ENCODE measurements at places on chromosomes 1 and 21.

DNA sequence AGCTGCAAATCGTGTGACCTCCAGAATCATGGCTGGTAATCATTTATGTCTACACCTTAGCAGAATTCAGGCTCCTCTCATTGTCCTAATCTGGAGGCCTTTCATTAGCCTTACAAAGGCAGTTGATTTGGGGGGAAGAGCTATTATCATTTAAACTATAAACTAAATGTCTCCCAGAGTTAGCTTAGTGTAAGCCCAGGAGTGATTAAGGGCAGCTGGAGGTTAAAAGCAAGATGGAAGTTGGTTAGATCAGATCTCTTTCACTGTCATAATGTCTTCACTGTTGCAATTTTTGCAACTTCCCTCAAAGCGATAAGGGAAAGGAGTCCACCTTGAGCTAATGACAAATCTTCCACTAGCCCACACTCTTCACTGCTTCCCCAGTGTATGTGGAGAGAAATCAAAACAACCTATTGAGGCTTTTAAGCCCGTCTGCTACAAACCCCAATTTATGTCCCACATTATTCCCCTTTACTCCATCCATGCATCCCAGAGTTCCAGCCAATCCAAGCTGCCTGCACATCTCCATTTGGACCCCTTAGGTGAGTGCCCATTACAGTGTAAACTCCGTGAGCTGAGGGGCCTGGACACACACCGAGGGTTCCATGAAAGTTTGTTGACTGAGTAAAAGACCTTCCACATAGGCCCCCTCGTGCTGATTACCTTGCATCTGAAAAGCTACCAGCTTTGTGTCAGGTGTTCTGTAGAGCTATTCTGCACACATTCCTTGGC is 61.5 kb upstream of the KLHDC7A start:
- no peak for DNase-seq

GRCh38 chr21:31342348-31342747 is 1.7 kb downstream of the TIAM1 start:
- DNase-seq, result no peak

GRCh38 chr1:6003568-6004411 is 11.6 kb upstream of the NPHP4 start:
- DNase-seq, result no peak

DNA sequence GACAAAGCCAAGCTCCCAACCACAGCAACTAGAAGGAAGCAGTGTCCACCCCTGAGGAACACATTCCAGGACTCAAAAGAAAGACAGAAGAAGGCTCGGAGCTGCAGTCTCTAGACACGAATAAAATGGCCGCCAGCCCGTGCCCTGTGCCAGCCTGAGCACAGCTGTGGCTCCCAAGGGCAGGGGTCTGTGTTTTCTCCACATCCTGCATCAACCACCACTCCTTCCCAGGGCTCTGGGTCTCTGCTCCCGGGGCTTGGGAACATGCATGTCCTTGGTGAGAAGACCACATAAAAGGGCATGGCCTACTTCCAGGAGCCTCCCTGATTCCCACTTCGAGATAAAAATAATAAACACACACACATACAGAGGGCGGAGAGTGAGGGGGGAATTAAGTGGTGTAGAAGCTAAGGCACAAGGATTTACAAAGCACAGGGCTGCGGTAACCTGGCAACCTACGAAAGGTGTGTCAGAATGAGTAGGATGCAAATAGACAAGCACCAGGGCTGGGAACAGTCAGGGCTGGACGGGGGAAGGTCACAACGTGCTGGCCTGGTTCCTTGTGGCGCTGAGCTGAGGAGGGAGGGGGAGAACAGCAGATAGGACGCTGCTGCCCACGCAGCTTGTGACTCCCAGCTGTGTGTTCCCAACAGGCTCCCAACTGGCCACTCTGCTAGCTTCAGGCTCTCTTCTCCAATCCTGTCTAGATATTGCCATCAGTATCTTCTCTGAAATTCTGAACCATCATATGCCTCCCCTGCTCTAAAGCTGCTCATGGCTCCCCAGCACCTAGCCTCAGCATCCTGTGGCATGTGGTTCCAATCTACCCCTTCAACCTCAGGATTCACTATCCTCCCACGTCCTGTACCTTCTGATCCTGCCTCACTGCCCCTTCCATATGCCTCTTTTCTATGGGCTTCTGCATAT is 72.5 kb downstream of the CD34 start:
- DNase-seq, result no peak

DNA sequence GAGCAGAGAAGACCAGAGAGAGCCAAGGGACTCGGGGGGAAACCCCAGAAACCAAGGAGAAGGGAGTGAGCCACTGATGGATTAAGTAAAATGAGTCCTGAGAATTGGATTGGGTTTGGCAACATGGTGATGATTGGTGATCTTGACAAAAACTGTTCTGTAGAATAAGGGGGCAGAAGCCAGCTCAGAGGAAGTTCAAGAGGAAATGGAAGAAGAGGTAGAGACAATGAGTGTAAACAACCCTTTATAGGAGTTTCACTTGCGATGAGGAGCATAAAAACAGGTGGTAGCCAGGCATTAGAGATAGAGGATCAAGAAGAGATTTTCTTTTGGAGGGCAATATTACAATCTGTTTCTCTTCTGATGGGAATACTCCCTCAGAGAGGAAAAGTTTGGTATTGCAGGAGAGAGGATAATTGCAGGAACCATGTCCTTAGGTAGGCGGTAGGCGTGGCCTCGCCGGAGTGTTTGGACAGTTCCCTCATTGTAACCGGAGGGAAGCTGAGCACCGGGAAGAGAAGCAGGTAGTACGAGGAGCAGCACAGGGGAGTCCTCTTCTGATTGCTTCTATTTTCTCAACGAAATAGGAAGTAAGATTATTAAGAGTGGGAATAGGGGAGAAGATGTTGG is 68.4 kb upstream of the TENT5C start:
- no peak for DNase-seq

GRCh38 chr1:17991996-17992395 is 115.6 kb upstream of the IGSF21 start:
- DNase-seq, result no peak

GRCh38 chr1:174051956-174052355 is 29.8 kb upstream of the RC3H1 start:
- no peak for DNase-seq

DNA sequence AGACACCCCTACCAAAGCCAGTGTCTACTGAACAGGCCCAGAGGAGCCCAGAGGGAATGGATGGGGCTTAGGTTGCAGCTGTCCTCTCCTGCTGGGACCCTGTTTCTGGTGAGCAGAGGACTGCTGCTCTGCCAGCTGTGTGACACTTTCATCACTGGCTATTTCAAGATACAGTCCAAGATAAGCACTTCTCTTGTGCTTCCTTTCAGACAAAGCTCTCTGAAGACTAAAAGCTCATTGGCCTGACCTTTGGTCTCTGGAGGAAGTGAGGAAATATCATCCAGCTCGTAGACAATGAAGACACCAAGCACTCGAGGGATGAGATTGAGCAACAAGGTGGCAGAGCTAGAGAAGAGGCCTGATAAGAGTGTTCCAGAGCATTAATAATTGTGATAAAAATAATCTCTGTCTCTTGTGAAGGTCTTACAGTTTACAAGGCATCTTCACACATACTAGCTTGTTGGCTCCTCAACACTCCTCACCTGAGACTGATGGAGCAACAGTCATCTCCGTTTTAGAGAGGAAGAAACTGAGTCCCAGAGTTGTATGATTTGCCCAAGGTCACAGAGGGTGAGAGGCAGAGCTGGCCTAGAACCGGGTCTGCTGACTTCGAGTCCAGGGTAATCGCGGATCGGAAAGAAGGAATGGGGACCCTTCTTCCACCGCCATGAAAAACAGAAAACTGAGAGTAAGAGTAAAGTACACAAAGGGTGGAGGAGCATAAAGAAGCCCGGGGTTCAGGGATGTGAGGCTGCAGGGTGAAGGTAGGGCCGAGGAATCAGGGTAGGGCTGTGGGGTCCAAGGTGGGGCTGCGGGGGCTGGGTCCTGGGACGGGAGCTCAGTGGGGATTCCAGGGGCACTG is 666 bp downstream of the PAFAH2 start:
- no peak for DNase-seq

- DNase-seq, result no peak
Measured at GRCh38 chr1:230401101-230401500, 25.0 kb downstream of the PGBD5 start.

DNA sequence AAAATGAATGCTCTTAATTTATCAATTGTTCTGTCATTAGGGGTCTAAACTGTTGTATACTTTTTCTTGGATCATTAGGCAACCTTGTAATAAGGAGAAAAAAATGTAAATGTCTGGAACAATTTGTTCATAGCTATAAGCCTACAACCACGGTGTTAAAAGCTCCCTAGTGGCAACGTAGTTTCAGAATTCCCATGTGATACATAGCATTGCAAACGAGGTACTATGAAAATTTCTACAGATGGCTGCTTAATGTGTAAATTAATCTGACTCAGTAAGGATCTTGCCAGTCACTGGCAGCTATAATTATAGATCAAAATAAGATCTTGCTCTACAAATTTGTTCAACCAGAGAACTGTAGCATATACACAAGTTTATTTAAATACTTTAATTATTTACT is 304.1 kb upstream of the ADGRL4 start:
- no peak for DNase-seq

- no peak for DNase-seq
Measured at GRCh38 chr1:205315008-205315618, 6.4 kb downstream of the NUAK2 start.

- DNase-seq, result no peak
Measured at GRCh38 chr1:17206196-17206595, 1.3 kb downstream of the PADI1 start.

GRCh38 chr1:62991152-62991551 is 207.2 kb downstream of the ATG4C start:
- DNase-seq, result no peak

DNA sequence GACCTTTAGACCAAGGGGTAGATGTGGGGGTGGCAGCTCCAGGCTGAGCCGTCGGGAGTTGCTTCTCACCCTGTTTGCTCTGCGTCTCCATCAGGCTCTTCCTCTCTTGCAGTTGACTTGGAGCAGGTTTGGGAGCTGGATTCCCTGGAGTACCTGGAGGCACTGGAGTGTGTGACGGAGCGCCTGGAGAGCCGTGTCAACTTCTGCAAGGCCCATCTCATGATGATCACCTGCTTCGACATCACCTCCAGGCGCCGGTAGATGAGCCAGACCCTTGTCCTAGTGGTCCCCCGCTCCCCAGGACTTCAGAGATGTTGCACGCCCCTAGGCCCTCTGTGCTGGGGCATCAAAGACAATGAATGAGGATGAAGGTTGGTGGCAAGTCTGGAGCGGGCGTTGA is 547.6 kb downstream of the KIF26B start:
- no peak for DNase-seq

GRCh38 chr1:152029144-152029928 is 7.5 kb downstream of the S100A11 start:
- DNase-seq, result no peak

DNA sequence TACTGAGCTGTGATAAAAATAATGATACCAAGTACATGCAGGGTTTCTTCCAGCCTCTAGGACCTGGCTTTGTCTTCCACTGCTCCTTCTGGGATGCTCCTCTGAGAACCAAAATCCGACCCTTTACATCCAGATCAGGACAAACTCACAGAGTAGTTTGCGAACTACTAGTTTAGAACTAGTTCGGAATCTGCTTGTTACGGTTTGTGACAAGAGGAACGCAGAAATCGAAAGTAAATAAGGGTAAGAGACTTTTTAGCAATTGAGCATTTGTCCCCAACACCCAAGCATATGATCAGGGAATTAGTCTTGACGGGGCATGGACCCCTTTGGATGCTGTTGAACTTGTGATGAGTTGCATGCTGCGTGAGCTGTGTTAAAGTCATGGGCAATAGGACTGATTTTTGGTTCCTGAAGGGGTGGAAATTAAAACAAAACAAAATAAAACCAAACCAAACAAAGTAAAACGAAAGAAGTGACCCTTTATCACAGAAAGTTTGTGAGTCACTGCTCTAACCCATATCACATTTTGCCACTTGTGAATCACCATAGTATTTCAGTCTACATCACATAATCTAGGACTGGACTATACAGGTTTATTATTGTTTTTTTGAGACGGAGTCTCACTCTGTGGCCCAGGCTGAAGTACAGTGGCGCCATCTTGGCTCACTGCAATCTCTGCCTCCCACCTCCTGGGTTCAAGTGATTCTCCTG is 35.7 kb upstream of the ERRFI1 start:
- no peak for DNase-seq

- DNase-seq, result peak; percentile 1
Measured at GRCh38 chr1:91166106-91166712, 144.4 kb upstream of the ZNF644 start.

GRCh38 chr1:222948079-222948478 is 133.2 kb downstream of the DISP1 start:
- no peak for DNase-seq

DNA sequence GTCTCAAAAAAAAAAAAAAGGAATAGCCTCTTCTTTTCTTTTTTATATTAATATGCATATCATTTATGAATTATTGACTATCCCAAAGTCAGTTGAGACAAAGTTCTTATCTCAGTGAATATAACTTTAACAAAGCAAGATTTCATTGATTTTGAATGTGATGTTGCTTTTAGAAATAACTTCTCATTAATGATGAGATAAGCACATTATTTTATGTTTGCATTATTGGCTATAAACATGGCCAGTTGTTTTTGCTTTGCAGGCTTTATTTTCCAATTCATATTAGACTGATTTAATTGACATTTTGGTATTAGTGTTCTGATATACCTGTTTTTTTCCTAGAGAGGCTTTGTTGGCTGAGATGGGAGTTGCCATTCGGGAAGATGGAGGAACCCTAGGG is 81.3 kb downstream of the KIF1B start:
- no peak for DNase-seq

- peak; percentile 48 for DNase-seq
Measured at GRCh38 chr1:25958465-25958864, 39.4 kb downstream of the PAFAH2 start.

- peak; percentile 20 for DNase-seq
Measured at GRCh38 chr1:76110666-76111065, 36.1 kb downstream of the ST6GALNAC3 start.

- no peak for DNase-seq
Measured at GRCh38 chr1:6961289-6961688, 176.0 kb downstream of the CAMTA1 start.

- DNase-seq, result no peak
Measured at GRCh38 chr1:23441446-23442148, 17.0 kb upstream of the TCEA3 start.

DNA sequence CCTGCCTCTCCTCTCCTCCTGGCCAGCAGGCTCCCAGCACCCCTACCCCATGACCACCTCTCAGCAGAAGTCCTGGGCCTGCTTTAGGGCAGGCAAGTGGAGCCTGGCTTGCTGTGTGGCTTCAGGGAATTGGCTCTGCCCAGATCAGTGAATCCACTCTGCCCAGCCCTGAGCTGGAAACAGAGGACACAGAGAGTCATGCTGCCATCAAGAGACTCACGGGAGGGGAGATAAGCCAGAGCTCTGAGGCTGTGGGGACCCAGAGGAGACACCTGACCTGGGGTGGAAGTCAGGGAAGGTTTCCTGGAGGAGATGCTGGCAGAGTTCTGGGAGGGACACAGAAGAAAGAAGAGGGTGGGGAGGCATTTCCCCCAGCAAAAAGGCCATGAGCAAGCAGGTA is 54.2 kb downstream of the GLIS1 start:
- DNase-seq, result no peak

DNA sequence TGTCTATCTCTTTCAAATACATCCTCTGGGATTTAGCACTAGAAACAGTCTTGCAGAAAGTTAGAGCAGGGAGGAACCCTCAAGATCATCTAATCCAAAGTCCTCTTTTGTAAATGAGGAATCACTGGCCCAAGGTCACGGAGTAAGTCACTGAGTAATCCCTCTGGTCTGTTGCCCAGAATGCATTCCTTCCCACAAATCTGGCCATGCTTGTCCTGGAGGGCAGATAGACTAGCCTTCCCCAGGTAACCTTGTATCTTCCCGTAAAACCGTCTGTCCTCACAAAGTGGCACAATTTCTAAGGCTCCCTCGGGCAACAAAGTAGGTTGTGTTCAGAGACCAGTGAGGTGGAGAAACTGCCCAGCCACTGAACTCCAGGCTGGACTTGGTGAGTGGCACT is 46.2 kb downstream of the DDR2 start:
- no peak for DNase-seq

Data from fibroblast of skin of left biceps (primary cell).